ENCODE measurements at places on chromosomes 12 and 14.

DNA sequence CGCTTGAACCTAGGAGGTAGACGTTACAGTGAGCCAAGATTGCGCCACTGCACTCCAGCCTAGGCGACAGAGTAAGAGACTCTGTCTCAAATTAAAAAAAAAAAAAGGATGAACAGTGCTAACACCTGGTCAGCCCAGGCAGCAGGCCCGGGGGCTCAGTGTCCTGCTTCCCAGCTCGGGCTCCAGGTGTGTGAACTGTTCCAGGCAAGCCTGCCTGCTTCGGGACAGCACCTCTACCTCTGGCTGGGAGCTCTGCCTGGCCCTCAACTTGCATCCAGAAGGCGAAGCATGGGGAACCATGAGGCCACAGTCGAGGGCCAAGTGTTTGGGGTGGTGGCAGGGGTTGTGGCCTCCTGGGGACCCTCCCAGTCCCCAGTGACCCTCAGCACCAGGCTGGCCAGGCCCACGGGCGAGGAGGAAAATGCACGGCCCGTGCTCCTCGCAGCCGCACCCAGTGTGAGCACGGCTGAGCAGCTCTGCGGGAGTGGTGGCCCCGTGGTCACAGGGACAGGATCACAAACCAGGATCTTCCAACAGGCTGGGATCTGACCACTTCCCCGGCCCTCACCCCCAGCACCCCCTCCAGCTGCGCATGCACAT lies 15.5 kb downstream of the CDCA4 start:
- no peak for DNase-seq

- DNase-seq, result no peak
Measured at GRCh38 chr12:99170461-99170860, 477.1 kb upstream of the GARIN6 start.

DNA sequence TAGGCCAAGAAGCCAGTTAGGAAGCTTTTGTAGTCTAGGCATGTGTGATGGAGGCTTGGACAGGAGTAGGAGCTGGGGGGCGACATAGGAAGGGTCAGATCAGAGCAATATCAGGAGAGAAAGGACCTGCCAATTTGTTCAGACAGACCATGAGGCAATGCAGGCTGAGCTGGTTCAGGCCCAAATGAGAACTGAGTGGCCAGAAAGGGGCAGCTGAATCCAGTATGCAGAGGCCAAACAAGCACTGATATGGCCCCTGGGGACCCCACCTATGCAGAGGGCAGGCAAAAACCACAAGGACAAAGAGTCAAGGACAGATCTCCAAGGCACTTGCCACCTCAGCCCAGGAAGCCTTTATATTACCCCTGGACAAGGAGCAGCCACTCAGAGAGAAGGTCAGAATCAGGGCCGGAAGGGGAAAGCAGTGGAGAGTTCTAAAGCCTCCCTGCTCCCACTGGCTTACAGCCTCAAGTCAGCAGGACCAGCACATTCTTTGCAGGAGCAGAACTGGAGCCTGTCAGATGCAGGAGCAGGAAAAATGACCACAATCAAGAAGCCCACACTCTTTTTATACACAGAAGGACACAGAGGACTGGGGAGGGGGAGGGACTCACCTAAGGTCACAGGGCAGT lies 37.2 kb downstream of the CLMN start:
- no peak for DNase-seq

GRCh38 chr14:74846968-74847665 lies 28.8 kb downstream of the PROX2 start:
- DNase-seq, result no peak

DNA sequence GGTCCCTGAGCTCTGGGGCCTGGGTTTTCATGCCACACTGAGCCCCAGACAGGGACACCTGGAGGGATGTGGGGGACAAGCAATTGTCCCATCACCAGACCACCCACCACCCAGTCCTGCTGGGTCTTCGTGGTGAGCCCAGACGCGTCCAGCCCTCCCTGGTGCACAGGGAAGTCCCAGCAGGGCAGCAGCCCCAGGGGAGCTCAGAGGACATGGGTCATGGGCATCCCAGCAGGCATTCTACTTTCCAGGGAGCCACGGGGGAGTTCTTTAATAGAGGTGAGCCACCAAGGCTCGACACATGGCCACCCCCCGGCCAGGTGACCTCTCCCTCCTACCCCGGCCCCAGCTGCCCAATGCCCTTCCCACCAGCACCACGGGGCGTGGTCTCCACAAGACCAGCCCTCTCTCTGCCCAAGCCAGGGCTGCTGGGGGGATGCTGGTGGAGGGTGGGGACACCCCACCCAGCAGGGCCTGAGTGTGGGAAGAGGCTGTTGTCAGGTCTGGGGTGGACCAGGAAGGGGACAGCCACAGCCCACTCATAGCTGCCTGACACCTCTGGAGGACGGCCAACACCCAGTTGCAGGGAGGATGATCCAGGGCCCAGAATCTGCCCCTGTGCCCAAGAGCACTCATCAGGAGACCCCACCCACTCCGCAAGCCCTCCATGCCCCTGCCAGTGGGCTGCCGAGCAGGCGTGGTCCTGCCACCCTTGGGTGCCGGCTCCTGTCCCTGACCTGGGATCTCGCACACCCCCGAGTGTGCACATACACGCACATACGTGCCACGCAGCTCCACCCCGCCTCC lies 14.1 kb downstream of the AKT1 start:
- no peak for DNase-seq

DNA sequence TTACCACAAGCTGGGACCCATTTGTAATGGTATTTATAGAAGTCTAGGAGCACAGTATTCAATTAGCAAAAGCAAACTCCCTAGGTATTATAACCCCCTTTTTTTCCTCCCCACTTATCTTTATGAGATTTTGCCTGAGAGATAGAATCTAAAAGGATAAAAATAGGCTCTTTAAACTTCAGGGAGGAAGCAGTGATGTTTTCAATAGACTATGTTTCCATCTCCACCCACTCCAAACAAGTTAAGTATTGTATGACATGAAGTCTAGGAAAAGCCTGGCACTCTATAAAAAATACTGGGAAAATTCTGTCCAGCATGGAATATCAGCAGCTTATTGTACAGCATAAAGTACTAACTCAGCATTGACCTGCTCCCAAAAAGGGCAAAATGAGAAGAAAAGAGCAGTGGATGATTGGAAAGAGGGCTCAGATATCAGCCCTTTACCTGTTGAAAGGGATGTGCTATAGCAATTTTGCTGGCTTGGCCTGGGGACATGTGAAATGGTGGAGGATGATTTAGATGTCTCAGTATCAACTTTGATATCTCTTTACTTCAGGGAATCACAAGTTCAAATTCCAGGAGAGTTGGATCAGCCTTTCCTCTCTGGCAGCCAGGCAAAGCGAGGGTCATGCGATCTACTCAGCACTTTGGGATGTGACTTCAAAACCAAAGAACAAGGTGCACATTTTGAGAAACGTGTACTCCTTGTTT lies 72.4 kb downstream of the IGF1 start:
- DNase-seq, result no peak

- no peak for DNase-seq
Measured at GRCh38 chr12:107564946-107565345, 120.7 kb upstream of the PWP1 start.

DNA sequence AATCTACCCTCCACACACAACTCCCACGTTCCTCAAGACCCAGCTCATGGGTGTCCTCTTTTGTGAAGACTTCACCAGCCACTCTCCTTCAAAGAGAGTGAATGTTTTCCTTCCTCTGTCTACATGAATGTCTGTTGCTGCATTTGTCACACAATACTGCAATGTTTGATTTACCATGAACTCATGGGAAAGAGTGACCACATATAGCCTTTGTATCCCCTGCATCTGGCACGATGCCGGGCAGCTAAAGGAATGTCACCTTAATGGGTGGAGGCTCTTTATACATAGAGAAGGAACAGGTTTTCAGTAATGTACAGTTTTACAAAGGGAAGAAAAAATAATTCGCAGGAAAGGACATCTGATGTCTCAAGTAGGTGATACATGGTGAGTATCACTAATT lies 12.1 kb upstream of the BCDIN3D start:
- no peak for DNase-seq

- DNase-seq, result no peak
Measured at GRCh38 chr14:95211721-95212504, 54.6 kb upstream of the DICER1 start.

- no peak for DNase-seq
Measured at GRCh38 chr12:121184984-121185889, 24.7 kb upstream of the P2RX4 start.

DNA sequence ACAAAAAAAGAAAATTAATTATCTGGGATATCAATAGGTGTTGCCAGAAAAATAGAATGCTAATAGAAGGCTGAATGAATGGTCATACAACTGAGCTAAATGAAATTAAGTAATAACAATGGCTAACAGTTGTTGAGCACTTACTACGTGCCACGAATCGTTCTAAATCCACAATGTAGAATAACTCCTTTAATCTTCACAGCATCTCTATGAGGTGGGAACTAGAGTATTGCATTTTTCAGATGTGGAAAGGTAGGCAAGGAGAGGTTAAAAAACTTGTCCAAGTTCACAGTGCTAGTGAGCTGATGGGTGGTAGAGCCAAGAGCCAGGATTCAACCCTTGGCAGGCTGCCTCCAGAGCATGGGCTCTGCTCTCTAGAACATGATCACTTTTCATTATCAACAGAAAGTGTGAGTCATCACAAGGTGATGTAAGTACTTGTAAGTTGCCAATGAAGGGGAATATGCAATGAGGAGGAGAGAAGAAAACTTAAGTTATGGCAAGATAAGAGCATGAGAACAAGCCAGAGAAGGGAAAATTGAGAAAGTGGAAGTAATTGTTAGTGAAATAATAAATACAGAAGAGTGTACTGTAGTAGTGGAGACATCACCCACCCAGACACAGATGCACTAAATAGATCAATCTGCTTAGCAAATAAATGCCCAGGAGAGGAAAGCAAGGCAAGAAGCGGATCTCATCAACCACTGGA lies 122.1 kb downstream of the PRKD1 start:
- no peak for DNase-seq

GRCh38 chr12:6688543-6688998 lies 604 bp downstream of the ZNF384 start:
- no peak for DNase-seq

GRCh38 chr12:28966046-28966780 lies 182.9 kb upstream of the FAR2 start:
- no peak for DNase-seq

GRCh38 chr12:92046557-92047392 lies 98.9 kb downstream of the BTG1 start:
- no peak for DNase-seq

DNA sequence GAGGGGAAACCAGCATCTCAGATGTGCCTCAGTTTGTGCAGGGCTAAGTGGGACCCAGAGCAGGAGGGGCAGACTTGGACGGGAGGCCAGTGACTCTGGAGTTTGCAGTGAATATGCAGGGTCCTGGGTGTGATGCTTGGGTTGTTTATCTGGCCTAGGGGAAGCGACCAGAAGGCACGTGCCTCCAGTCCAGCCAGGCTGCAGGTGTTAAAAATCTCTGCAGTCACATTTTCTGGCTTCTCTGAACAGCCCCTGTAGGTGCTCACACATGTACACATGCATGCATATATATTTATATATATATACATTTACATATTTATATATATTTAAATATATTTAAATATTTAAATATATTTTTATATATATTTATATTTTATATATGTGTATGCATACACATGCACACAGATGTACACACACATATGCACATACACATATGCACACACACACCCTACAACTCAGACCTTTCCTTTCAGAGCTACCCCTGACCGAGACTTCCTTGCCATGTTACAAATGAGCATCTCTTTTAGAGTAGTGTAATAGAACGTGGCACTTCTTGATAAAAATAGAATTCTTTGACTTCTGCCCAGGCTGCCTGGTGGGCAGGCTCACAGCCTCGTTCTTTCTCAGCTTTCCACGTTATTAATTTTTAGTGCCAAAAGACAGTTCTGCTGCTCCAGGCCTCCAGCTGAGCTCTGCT lies 26.8 kb upstream of the TCL1B start:
- DNase-seq, result no peak

DNA sequence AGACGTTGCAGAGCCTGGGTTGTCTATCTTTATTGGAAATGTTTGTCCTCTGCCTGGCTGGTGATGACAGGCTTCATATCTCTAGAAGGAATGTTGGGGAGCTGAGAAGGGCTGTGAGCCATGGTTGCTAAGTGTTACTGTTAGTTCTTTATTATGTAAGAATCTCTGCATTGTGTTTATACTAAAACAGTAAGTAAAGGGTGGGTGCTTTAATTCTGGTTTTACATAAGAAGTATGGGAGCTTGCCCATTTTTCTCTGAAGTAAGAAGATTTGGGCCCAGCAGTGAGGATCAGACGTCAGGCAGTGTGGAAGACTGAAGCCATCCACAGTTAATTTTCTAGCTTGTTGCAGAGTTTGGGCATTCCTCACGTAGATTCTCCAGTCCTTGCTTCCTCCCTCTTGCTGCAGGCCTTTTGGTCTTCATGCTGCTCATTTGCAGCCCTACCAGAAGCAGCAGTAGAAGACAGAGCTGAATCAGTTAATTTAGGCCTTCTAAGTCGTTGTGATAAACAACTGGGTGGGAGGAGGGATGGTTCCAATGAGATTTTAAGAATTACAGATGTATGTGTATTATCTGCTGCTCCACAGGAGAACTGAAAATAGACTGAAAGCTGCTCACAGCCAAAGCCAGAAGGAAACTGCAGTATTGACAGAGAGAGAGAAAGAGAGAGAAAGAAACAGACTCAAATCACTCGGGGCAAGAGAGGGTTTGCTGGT lies 21.4 kb downstream of the WNT5B start:
- DNase-seq, result no peak

GRCh38 chr14:105445290-105445689 lies 25.7 kb downstream of the MTA1 start:
- DNase-seq, result no peak

- DNase-seq, result no peak
Measured at GRCh38 chr12:13256692-13257045, 60.1 kb downstream of the EMP1 start.

DNA sequence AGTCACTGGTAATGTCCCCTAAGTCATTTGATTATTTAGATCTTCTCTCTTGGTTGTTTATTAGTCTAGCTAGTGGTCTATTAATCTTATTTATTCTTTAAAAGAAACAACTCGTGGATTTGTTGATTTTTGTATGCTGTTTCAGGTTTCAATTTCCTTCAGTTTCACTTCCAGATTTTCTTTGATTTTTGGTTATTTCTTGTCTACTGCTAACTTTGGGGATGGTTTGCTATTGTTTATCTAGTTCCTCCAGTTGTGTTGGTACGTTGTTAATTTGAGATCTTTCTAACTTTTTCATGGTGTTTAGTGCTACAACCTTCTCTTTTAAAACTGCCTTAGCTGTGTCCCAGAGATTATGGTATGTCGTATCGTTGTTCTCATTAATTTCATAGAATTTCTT lies 18.5 kb upstream of the CD69 start:
- DNase-seq, result no peak

DNA sequence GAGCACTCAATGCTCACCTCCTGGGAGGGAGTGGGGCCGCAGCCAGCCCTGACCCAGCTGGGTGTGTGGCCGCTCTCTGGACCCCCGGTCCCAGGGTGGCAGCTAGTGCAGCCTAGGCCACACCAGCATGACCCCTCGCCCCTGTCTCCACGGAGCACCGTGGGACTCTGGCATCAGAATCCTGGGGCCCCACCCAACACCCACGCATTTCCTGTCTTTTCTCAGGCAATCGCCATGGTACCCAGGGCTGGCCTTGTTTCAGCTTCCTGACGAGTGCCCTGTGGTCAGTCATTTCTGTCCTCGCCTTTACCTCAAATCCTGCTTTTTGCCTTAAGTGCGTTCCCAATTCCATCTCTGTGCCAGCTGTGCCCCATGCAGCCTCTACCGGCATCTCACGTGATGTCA lies 15.9 kb downstream of the PACS2 start:
- DNase-seq, result no peak

GRCh38 chr14:90655829-90656228 lies 160.4 kb downstream of the TTC7B start:
- DNase-seq, result no peak

All from NCI-H1417 treated with DMSO at 0.1 percent for 48 hours (cell line).